ENCODE measurements at places on chromosomes 2 and 18.

- DNase-seq = no peak
These were observed 392.6 kb downstream of the HRH4 start for GRCh38 chr18:24853076-24853475.

DNA sequence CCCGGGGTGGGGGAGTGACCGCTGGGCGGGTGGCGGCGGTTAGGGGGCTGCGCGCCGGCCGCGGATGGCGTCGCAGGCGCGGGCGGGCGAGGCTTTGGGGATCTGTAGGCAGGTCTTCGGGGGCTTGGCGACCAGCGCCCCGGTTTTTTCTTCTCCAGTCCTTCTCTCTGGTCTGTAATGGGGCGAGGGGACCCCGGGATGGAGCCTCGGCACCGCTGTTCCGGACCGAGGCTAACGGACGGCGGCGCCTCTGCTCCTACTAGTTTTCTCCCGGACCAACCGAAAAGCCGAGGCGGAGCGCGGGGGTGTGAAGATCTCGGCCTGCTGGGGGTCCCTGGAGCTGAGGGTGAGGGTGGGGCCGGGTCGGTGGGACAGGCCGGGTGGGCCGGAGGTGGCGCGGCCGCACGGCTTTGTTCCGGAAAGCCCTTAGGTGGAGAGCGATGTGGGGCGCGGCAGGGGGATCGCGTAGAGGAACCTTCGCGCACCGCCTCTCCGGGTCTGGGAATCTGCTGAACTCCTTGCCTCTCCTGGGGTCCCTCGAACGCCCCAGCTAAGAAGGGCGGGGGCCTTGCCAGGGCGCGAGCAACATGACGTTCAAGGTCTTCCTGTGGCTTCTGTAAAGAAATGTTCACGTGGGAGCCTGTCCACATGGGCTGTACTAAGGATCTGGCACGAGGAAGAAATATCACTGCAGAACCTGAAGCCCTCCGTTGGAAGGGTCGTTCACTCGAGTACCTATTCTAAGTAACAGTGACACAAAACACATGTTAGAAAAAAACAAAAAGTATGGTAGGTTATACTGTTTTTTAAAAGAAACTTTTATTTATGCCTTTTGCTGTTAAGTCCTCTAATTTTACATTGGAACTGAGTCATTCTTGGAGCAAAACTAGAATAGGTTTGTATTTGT, 861 bp downstream of the SLC39A10 start:
- peak; percentile 83 for DNase-seq

- DNase-seq = no peak
These were observed 77.3 kb upstream of the KCNH7 start for GRCh38 chr2:162915858-162916257.

DNA sequence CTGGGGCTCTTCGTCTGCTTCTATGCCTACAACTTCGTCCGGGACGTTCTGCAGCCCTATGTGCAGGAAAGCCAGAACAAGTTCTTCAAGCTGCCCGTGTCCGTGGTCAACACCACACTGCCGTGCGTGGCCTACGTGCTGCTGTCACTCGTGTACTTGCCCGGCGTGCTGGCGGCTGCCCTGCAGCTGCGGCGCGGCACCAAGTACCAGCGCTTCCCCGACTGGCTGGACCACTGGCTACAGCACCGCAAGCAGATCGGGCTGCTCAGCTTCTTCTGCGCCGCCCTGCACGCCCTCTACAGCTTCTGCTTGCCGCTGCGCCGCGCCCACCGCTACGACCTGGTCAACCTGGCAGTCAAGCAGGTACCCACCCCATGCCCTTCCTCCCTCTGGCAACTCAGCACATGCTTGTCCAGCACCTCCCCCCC, 24.2 kb downstream of the STEAP3 start:
- DNase-seq = no peak

- peak; percentile 17 for DNase-seq
These were observed 118.5 kb upstream of the HDAC4 start for GRCh38 chr2:239519089-239519920.

- no peak for DNase-seq
These were observed 166.2 kb downstream of the TDRD15 start for GRCh38 chr2:21289989-21290388.

- no peak for DNase-seq
These were observed 23.2 kb downstream of the ADNP2 start for GRCh38 chr18:80132180-80132812.

GRCh38 chr2:239749272-239749873, 275.8 kb downstream of the NDUFA10 start:
- DNase-seq = no peak

GRCh38 chr2:26300234-26300925, 45.6 kb upstream of the SELENOI start:
- no peak for DNase-seq

- no peak for DNase-seq
These were observed 78.0 kb upstream of the TANC1 start for GRCh38 chr2:158890296-158890905.

DNA sequence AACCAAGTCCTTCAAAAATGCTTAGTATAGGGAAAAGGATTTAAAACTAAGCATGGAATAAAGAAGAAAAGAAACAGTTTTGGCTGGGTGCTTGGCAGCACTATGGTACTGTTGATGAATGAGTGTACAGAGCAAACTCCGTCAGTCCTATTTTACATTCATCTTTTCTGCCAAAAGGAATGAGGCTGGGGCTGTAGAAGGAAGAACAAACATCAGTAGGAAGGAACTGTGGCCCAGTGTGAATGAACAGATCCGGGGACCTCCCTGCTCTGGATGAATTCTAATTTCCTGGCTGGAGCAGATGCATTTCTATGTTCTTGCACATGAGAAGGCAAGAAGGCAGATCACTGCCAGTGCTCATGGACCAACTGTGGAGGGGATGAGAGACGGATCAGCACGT, 474.0 kb upstream of the MEIS1 start:
- no peak for DNase-seq
